ENCODE measurements at places on chromosomes 4 and X.

DNA sequence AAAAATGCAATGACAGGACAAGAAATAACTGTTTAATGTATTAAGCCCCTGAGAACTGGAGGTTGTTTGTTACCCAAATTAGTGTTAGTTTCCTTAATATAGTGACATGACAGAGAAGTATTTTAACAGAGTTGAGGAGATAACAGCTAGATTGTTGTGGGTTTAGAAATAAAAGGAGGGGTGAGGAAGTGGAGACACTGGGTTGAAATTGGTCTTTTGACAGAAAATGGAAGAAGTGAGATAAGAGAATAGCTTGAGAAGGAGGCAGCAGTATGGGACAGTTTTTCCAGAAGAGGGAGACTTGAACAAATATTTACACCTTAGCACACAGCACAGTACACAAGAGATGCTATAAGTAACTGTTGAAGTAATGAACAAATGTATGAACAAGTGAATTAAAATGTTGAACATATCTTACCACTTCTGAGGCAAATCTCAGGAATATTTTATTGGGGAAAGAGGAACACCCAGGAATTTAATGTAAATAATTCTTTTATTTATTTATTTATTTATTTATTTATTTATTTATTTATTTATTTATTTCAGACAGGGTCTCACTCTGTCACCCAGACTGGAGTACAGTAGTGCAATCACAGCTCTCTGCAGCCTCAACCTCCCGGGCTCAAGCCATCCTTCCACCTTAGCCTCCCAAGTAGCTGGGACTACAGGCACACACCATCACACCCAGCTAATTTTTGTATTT, 58.0 kb upstream of the EGFL6 start:
- no peak for DNase-seq

- no peak for DNase-seq
Measured at GRCh38 chr4:56828784-56829535, 7.5 kb upstream of the SPINK2 start.

GRCh38 chr4:87838890-87839591, 6.3 kb downstream of the MEPE start:
- no peak for DNase-seq

- DNase-seq, result no peak
Measured at GRCh38 chr4:136796953-136797352, 735.3 kb downstream of the PCDH18 start.

DNA sequence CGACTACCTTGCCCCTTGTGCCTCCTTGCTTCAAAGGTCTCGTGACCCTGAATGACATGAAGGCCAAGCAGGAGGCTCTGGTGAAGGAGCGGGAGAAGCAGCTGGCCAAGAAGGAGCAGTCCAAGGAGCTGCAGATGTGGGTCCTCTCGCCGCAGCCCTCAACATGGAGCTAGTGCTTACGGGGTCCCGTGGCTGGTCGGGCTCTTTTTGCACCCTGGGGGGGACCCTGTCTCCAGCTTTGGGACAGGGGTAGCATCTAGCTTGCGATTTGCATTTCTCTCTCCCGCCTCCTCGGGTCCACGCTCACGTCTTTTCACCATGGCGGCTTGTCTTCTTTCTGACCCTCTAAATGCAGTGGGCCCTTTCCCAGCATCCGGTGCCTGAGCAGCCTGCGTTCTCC, 1.8 kb downstream of the FAM50A start:
- DNase-seq, result no peak

GRCh38 chr4:1623400-1623799, 60.7 kb downstream of the FAM53A start:
- no peak for DNase-seq

- no peak for DNase-seq
Measured at GRCh38 chr4:38745881-38746280, 36.9 kb downstream of the TLR10 start.

DNA sequence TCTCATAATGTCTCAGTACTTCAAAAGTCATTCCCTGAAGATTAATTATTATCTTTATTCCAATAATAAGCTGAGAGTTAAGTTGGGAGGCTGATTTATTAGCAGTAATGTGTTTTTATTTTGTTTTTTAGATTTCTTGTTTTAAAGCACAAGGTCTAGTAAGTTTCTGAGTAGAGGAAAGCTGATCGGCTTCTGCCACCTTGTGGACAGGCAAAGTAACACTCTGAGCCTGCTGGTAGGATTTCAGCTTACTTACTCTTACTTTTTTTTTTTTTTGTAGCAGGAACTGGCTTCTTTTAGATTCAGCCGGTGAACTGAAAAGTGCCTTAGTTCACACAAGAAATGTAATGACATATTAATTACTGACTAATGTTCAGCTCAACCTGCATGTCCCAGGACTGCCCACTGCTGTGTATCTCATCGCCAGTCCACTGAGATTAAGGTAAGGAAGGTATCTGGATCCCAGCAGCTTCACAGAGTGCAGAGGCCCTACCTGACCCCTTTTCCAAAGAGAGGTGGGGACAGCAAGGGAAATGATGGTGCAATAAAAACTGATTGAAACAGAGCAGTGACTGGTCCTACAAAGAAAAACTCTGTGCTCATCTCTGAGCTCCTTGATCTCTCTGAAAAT, 126.5 kb downstream of the ADGRA3 start:
- DNase-seq, result no peak
